ENCODE measurements at places on chromosomes 11 and 22.

DNA sequence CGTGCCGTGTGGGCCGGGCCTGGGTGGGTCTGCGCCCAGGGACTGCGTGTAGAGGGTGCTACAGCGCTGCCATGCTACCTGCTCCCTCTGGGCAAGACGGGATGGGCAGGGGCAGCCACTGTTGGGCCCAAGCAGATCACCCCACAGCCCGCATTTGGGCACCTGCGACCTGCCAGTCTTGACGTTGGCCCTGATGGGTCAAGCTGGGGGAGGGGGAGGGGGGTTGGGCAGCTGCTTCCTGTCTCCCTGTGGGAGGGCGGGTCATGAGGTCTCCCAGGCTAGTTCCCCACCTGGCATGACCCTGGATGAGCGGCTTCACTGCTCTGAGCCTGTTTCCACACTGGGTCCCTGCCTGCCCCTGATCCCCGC lies 2.8 kb upstream of the RPS19BP1 start:
- DNase-seq: no peak

DNA sequence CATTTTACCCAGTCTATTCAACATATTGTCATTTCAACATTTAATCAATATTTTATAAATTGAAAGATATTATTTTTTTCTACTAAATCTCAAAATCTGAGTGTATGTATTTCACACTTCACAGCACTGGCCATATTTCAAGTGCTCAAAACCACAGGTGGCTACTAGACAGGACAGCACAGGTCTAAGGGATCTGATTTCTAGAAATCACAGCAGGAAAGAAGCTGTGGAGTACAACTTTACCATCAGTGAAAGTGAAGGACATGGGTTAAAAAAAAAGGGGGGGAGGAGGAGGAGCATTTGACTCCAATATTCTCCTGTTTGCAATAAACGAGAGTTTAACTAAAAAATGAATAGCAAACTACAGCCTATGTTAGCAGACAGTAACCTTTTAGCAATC lies 4.5 kb downstream of the PRDM10 start:
- no peak for DNase-seq

GRCh38 chr11:29318134-29318845 lies 698.5 kb downstream of the KCNA4 start:
- no peak for DNase-seq

DNA sequence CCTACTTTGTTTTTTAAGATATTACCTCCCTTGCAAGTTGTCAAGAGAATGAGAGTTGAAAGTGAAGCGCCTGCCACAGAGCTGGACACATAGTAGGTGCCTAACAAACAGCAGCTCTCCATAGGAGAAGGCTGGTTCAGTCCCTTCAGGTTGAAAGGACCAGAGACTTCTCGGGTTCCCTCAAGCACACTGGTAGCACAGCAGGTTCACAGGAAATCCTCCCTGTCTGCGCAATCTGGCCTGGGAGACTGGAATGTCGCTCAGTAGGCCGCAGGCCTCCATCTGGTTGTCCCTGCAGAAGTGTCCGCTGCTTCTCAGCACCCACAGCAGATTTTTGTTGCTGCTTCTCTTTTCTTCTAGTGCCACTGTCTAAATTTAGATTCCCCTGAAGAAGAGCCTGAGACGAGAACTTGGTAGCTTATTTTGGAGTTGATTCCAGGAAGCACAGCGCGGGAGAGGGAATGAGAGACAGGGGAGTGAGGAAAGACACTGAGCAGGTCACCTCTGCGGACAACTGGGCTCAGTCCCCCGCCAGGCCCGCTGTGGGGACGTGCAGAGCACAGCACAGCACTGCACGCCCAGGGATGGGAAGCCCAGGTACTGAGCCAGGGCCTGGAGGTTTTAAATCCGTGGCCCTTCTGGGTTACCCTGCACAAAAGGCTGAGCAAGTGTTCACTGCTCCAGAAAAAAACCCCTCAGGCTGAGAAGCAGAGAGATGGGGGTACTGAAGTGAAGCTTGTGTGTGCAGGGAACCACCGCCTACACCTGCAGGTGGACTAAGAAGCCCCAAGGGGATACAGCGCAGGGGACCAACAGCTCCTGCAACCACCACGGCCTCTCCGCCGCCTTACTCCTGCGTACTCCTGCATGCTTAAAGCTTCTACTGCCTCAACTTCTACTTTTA lies 31.6 kb downstream of the RBX1 start:
- DNase-seq: peak; percentile 36

DNA sequence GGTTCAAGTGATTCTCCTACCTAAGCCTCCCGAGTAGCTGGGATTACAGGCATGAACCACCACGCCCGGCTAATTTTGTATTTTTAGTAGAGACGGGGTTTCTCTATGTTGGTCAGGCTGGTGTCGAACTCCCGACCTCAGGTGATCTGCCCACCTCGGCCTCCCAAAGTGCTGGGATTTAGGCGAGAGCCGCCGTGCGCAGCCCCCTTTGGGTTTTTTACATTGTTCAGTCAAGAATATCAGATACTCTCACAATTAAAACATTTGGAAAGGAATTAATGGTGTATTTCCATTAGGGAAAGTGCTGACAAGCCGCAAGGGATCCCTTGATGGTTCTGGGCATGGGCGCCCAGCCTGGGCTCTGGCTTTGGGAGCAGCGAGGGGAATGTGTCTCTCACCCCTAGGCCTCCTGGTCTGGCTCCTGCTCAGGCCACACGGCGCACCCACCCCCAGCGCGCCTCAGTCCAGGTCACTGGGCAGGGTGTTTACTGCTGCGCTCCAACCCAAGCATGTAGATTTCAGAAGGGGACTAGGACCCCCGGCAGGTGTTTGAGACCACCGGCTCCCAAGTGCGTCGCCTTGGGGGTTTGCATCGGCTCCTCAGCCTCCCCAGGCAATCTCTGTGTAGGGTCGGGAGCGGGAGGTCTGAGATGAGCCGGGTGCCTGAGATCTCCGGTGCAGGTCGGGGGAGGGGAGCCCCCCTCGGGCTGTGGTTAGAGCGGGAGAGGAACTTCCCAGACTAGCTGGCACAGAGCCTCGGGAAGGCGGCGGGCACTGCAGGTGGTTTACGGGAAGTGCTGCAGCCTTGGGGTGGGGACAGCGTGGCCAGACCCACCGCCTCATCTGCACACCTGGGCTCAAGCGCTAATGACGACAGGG lies 809 bp upstream of the IRF7 start:
- DNase-seq: no peak

- DNase-seq: peak; percentile 92
Measured at GRCh38 chr22:45548991-45549761, 46.5 kb downstream of the FBLN1 start.

DNA sequence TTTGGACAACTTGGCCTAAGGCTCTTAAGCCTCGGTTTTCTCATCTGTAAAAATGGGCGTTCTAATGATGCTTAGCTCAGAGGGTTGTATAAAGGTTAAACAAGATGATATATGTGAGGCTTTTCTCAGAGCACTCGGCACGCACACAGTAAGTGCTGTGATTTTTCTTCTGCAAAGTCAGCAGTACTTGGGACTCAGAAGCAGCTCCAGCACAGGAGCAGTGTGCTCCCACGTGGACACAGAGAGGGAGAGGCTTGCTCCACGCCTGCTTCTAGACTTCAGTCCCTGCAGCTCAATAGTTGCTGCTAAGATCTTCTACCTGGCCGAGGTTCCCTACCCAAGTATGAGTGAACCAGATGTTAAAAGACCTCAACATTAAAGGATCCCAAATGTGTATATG lies 39.9 kb upstream of the PHF21A start:
- DNase-seq: no peak

DNA sequence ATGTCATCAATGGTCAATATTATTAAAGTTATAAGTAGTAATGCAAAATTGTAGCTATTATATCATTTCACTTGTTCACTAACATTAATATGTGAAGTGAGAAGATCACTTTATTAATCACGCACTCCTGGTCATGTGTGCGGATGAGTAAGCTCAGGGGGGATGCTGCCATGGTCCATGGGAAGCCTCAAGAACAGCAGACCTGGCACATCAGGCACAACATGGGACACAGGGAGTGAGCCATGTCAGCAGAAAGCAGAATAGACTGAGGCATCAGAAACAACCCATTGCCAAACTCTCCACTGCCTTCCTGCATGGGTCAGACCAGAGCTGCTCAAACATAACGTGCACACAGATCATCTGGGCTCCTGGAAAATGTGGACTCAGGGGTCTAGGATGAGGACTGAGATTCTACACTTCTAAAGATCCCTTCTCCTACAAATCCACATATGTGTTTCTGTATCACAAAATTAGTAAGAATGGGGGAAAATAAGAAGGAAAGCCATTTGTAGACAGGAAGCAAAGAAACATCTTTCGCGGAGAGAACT lies 63.8 kb upstream of the VPREB1 start:
- no peak for DNase-seq

- DNase-seq: peak; percentile 89
Measured at GRCh38 chr11:44559207-44559939, 6.1 kb upstream of the CD82 start.

GRCh38 chr22:35324762-35325161 lies 25.1 kb downstream of the TOM1 start:
- no peak for DNase-seq

DNA sequence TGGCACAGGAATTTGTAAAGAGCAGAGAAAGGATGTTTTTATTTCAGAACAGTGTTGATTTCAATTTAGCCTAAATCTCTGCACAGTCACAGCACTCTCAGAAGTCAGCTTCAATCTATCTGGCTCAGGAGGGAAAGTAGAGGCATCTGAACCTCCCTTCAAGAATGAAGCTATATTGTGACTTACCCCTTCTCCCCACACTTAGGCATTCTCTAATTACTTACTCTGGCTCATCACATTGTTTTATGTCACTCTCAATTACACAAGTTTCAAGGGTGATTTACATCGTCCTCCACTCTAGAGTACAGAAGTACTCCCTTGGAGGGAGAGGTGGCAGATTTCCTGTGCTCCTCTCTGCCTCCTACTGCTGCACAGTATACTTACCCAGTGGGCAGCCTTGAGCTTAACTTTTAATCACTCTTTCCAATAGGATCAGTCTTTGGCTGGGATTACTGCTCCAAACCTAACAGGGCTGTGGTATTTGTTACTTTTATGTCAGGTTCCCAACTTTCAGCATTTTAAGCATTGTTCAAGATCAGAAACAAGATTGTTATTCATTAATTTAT lies 211.4 kb downstream of the AASDHPPT start:
- no peak for DNase-seq

- peak; percentile 79 for DNase-seq
Measured at GRCh38 chr11:65491614-65492386, 7.0 kb upstream of the MALAT1 start.

GRCh38 chr22:33126881-33127280 lies 68.7 kb upstream of the SYN3 start:
- DNase-seq: peak; percentile 29

- DNase-seq: no peak
Measured at GRCh38 chr11:76850130-76850529, 10.6 kb upstream of the ACER3 start.

GRCh38 chr11:82631722-82632630 lies 101.7 kb downstream of the FAM181B start:
- no peak for DNase-seq

DNA sequence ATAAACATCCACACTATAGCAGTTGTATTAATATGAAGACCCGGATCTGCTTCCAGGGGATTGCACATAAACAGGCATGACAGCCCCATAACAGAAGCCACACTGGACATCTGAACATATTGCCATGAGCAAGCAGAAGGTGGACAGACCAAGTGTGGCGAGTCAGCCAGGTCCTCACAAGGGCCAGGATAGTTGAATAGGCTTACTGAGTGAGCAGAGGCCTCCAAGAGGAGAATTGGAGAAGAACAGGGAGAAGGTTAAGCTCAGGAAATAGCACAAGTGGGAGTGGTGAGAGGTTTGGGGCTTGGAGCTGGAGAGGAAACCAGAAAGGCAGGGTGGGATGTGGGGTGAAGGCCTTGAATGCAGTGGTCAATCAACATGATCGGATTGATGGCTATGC lies 10.8 kb downstream of the SLC35C1 start:
- DNase-seq: peak; percentile 53

GRCh38 chr22:48192920-48193319 lies 1430.5 kb downstream of the TBC1D22A start:
- no peak for DNase-seq

- DNase-seq: no peak
Measured at GRCh38 chr11:116862951-116863350, 25.5 kb upstream of the APOA1 start.

DNA sequence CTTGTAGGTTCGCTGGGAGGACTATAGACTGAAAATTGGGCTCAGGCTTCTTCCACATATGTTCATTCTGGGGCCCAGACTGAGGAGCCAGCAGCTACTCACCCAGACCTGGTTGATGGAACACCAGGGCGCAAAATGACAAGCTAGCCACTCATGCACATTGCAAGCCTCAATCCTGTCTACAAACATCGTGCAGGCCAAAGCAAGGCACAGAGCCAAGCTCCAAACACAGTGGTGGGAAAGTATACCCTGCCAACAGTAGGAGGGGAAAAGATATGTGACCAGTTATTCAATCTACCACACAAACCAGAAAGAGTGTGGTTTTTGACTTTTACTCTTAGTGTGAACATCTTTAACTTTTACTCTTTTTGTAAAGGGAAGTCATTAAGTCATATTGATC lies 660.5 kb downstream of the NTM start:
- DNase-seq: no peak

DNA sequence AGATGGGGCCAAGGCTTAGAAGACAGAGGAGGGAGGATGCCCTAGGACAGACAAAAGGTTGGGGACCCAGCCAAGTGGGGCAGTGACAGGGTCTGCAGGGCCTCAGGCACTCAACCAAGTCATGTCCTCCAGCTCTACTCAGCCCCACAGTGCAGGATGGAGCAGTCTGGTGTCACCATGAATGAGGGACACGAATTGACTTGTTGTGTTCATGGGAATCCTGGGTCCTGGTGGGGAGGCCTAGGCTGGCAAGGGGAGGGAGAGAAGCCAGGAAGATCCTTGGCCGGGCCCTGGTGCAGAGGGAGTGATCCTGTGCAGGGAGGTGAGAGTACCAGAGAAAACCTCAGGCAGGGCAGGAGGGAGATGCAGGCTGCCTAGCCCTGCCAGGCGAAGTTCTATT lies 12.0 kb downstream of the P2RY6 start:
- DNase-seq: no peak

DNA sequence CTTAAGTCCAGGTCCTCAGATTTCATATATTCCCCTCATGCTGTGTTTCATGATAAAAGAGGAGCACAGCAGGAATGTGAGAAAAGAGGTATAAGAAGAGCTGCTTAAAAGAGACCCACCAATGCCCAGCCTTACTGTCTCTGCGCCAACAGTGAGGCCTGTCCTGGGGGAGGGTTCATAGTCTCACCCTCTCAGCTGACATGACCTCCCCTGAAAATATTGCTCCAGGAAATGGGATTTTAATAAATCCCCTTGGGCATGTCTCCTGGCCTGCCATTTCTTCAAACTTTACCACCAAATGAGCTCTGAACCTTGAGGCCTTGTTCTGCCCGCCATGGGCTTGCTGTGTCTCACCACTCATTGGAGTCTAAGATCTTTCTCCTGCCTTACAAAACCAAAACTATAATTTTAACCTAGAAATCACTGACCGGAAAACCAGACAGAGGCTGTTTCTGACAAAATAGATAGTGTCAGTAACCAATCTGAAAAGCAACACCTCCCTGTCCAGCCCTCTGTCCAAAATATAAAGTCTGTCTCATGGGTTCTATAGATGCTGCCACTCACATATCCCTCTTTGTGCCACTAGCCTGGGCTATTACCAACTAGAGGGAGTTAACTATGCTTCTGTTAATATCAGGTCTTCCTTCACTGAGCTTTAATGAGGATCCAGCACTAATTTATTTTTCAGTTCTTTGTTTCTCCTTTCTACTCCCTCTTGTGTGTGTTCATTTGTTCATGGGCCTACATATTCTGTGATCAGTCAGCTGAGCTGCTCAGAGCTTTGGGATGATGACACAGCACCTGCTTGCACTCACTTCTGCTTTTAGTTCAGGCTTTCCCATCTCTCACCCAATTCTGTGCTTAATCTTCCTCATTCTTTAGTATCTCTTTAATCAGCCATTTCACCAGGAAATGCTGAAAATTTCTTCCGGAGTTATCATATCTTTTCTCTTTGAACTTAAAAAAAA lies at the start of gene OR2AG2:
OR2AG2 (minus strand) TSS at position 51 of the 968 bp plus-strand sequence. CDS start 3,019 bp downstream, outside the sequence.
- DNase-seq: no peak
